ENCODE measurements at places on chromosomes 6 and 20.

DNA sequence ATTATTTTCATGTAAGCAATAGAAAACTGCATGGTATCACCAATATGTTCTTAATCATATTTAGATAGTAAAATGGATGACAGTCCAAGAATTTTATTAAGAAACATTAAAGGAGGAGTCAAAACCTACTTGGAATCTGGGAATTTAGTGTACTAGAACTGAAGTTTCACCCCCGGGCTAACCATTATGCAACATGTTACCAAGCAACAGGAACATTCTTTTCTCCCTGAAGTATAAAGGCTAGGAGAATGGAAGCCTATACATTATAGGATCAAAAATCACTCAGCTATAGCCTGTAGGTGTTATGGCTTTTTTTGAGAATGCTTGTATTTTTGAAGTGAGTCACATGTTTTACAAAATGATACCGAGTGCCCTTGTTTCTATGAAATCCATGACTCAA is 538.3 kb downstream of the GRIK2 start:
- DNase-seq: no peak

DNA sequence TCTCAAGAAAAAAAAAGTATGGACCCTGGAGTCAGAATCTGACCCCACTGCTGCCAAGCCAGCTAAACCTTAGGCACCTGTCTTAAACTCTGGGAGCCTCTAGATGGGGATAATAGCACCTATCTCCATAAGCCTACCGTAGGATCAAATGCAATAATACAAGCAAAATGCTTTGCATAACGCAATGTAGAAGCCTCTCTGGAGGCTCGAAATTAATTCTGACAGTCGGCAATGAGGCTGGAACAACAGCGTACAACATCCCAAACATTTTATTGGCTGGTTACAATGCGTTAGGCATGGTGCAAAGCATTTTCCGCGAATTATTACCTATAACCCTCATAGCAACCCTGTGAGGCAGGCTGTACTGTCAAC is 521 bp downstream of the CDK5RAP1 start:
- peak; percentile 65 for DNase-seq

DNA sequence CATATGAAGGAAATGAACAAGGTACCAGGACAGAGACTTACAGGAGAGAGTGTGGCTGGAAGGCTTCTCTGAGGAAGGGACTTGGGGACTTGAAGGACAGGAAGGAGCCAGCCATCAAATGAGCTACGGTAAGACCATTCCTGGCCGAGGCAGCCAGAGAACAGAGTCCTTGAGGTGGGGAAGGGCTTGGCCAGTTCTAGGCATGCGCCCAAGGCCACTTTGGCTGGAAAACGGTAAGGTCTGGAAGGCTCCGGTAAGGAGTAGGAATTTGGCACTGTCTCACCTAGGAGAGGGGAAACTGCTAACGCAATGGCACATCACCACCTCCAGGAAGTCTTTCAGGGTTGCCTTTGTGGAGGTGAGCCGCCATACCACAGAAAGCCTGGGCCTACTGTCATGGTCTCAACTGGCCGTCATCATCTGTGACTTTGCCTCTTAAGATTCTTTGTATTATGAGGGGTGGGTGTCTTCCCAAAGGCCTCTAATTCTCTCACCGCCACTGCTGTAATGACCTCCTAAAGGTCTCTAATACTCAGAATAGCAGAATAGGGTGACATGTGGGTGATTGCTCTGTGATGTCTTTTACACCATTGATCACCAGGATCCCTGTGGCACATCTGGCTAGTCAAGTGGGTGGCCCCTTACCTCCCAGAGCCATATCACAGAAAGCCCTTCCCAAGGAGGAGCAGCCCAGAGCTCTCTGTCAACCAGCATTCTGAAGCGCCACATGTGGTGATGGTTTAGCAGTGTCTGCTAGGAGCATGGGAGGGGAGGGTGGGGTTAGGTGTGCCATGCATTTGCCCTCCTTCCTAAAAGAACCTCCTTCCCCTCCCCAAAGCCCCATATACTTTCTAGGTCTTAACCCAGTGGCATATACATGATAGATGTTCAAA is 17.7 kb upstream of the STX16 start:
- no peak for DNase-seq

DNA sequence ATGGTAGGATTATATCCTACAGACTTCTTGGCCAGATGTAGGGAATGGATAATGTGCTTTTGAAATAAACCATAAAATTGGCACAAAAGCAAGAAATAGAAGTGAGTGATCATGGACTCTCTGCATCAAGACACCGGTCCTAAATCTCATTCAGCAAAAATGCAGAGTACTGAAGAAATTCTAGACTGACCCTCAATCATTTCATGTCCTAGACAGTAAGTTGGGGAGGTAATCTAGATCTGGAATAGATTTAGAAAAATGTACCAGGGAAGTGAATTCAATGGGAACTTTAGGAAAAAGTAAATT is 69.7 kb upstream of the ADTRP start:
- no peak for DNase-seq

- peak; percentile 65 for DNase-seq
Observed at GRCh38 chr6:2970753-2971419, 481 bp downstream of the SERPINB6 start.

GRCh38 chr6:160249671-160250070 is 8.9 kb downstream of the SLC22A2 start:
- no peak for DNase-seq

DNA sequence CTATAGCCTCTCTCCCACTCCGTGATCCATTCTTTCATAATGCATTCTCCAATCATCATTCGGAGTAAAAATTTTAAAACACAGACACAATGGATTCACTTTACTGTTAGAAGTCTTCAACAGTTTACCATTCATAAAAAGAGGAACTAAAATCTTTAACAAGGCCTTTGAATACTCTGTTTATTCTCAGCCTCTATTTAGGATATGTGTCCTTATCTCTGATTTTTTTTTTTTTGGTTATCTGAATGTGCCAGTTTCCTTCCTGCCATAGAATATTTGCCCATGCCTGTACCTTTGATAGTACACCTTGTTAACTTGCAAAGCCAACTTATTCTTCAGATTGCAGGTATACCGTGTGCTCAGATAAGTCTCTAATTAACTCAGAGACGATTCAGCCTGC is 11.1 kb downstream of the CRISP1 start:
- DNase-seq: no peak

DNA sequence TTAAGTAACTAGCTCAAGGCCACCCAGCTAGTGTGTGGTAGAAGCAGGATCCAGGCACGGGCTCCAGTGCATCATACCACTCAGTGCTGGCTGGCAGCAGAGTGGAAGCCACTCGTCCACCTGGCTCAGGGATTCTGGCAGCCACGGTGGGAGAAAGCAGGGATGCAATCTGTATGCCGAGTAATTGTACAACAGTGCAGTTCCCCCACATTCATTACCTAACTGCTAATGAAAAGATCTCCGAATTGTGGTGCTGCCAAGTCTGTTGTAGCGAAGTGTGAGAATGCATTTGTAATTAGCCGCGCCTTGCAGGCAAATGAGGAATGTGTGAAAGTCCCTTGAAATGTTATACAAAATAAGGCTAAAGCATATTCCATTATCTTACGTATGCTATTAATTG is 29.0 kb downstream of the KCNG1 start:
- DNase-seq: no peak

GRCh38 chr6:146560607-146561006 is 17.0 kb downstream of the RAB32 start:
- no peak for DNase-seq

DNA sequence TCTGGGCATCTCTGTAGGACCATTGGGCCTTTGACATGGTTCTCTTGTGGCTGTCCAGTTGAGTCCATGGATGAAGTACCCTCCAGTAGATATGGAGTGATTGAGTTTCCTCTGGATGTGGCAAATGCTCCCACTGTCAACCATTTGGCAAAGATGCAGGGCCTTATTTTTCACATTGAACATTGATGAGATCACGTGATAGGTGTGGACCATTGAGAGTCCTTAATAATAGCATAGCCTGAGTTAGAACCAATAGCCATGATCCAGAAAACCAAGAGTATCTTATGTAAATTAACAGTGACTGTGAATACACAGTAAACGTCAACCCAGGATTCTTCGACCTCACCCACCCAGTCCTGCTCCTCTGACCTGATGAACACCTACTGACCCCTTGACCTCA is 3.0 kb upstream of the PERP start:
- no peak for DNase-seq

- DNase-seq: no peak
Observed at GRCh38 chr6:110520209-110520965, 44.0 kb upstream of the SLC22A16 start.

GRCh38 chr6:161261816-161262215 is 12.0 kb downstream of the AGPAT4 start:
- peak; percentile 43 for DNase-seq

- no peak for DNase-seq
Observed at GRCh38 chr6:144140867-144141266, 9.4 kb upstream of the STX11 start.

DNA sequence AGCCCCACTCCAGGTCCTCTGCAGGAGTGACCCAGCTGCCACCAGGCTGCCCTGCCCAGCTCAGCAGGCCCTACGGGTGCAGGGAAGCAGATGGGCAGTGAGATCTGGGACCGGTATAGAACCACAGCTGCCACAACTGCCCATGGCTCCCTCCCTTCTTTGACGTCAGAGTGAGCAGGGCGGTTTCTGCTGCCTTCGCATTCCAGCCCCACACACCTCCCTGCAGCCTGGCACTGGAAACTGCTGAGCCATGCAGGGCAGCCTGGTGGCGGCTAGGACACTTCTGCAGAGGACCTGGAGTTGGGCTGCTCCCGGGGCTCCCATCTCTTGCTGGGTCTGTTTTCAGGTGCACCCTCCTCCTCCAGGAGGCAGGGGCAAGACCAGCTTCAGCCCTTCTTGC is 101.6 kb upstream of the CD93 start:
- peak; percentile 38 for DNase-seq
